GM23248 (cell line): ENCODE measurements at places on chromosomes 2 and 18. TPM values are rescaled to one million over a fixed set of nuclear protein-coding genes. Genes with fewer than 3 reads are reported as not detected.

GRCh38 chr2:216215658-216216390, 106.7 kb downstream of the XRCC5 start:
- DNase-seq = peak; percentile 54

- DNase-seq = peak; percentile 83
Measured at GRCh38 chr2:27255660-27256059, 7.2 kb downstream of the SLC30A3 start.

The CRYGD gene
- polyA plus RNA-seq = not detected in 2 replicates

GRCh38 chr2:46803547-46803878, 112.1 kb downstream of the MCFD2 start:
- DNase-seq = peak; percentile 30

The FAM237A gene
- not detected in 2 replicates for polyA plus RNA-seq

DNA sequence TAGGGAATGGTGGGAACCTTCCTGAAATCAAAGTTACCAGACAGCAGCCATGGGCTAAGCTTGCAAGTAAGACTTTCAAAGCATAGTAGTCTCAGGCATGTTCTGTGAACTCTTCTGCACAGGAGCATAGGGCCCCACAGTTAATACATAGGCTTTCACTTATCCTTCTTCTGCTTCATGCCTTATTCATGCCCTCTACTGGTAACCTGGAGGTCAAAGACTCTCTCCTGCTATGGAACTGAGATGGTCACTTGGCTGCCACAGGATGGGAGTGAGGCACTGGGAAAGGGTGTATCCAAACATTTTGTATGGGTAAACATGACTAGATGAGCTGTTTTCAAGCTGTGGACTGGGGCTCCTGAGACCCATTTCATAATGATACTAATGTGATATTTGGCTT, 49.1 kb upstream of the ZNF638 start:
- DNase-seq = peak; percentile 3
